ENCODE measurements at places on chromosomes 1 and 21. TPM values are rescaled to one million over a fixed set of nuclear protein-coding genes. Genes with fewer than 3 reads are reported as not detected.

DNA sequence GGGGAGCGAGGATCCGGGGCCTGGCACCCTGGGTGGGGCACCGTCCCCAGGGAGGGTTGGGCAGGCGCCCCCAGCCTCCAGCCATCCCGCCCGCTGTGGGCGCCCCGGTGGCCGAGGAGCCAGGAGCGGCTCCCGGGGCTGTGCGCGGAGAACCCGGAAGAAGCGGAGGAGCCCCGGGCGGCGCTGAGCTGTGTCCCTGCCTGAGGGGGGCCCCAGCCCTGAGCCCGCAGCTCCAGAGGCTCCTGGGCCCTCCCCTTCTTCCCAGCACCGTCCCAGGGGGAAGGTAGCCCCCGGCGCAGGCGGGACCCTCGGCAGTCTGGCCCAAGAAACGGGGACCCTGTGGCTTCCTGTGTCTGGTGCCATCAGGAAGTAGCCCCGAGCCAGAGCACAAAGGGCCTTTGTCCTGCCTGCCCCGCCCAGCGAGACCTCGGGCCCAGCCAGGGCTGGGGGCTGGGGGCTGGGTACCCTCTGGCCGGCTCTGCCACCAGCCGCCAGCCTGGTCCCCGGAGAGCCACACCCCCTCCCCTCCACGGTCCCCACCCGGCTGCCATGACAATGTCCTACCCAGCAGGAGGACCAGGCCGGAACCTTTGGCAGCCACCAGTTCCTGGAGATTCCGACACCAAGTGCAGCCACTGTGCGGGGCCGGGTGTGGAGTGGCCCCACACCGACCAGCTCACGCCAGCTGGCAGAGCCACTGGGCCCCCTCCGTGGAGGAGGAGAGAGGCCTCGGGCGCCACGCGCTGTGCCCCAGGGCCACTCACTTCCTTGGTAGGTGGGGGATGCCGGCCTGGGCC, 15.6 kb upstream of the TTLL10 start:
- peak overlapping the region; percentile 92 for H3K27ac ChIP-seq
- DNase-seq: no peak
- no peaks in the 10 kb centered on the region for H3K36me3 ChIP-seq
- peaks cover 18% of the 10 kb centered on the region for H3K4me1 ChIP-seq
- H3K27me3 ChIP-seq: no peaks in the 10 kb centered on the region

- H3K36me3 ChIP-seq: no peaks in the 10 kb centered on the region
- H3K27ac ChIP-seq: no peak overlapping the region
- peaks cover 5% of the 10 kb centered on the region for H3K4me1 ChIP-seq
Measured at GRCh38 chr1:224541072-224541790, 74.9 kb upstream of the CNIH3 start.

GRCh38 chr1:156286061-156286460, 1.9 kb downstream of the TMEM79 start:
- no peak overlapping the region for H3K27ac ChIP-seq
- H3K4me3 ChIP-seq: no peak overlapping the region
- H3K27me3 ChIP-seq: no peaks in the 10 kb centered on the region
- H3K4me1 ChIP-seq: peaks cover 50% of the 10 kb centered on the region
- DNase-seq: no peak
- peaks cover 17% of the 10 kb centered on the region for H3K36me3 ChIP-seq

DNA sequence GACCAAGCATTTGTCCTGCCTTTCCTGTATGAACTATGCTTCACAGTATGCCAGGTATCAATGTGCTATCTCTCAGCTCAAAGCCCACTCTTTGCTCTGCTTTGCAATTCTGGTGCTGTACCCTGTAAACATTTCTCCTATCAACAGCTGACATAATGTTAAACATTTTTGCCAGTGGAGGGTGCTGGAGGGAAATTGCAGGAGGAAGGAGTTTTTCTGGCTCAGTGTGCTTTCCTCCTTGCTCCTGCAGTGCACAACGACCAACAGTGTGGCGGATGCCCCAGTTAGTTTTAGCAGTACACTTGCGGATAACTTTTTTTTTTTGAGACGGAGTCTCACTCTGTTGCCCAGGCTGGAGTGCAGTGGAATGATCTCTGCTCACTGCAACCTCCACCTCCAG, 67.1 kb upstream of the PTGFRN start:
- no peaks in the 10 kb centered on the region for H3K36me3 ChIP-seq
- no peak overlapping the region for H3K4me3 ChIP-seq
- H3K27me3 ChIP-seq: no peaks in the 10 kb centered on the region
- no peak overlapping the region for H3K27ac ChIP-seq
- no peaks in the 10 kb centered on the region for H3K4me1 ChIP-seq

Gene NHLH1
- not detected for total RNA-seq

DNA sequence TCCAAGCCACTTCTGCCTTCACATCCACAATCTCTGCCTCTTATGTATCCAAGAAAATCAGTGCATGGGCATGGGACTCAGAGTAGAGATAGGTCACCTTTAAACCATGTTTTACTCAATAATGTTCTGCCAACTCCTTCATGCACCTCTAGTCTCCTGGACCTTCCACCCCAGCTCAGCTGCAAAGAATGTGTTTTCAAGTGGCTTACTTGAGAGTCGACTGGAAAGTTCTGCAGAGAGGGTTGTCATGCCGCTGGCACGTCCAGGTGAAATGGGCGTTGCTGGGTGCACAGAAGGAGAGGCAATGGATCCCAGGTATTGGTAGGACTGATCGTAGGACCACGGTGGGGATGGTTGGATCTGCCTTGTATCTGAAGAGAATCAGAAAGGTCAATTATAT, 130.3 kb downstream of the CLIC6 start:
- peaks cover 50% of the 10 kb centered on the region for H3K4me1 ChIP-seq
- no peak overlapping the region for H3K27ac ChIP-seq
- peak; percentile 64 for DNase-seq
- H3K27me3 ChIP-seq: no peaks in the 10 kb centered on the region

Gene AVPR1B
- not detected for total RNA-seq

GRCh38 chr1:43241413-43241836, 28.4 kb upstream of the TMEM125 start:
- peak; percentile 77 for DNase-seq
- H3K36me3 ChIP-seq: no peaks in the 10 kb centered on the region
- H3K4me1 ChIP-seq: no peaks in the 10 kb centered on the region
- H3K4me3 ChIP-seq: no peak overlapping the region

DNA sequence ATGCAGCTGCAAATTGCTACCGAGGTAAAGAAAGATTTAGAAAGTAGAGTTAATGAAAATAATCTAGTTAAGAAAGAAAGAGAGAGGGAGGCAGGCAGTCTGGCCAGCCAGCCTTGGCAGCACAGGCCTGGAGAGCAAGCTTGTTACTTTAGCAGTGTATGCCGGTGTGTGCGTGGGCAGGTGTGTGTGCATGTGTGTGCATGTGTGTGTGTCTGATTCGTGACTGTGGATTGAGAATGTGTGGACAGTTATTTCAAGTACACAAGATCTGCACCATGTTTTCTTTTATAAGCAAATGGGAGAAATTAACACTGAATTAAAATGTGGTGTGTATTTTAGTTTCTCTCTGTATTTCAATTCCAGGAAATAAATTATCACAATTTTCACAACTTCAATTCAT, 211.6 kb downstream of the DSCAM start:
- no peak overlapping the region for H3K27ac ChIP-seq
- no peak for DNase-seq
- no peaks in the 10 kb centered on the region for H3K4me1 ChIP-seq
- H3K4me3 ChIP-seq: no peak overlapping the region

Gene SPRR1B
- total RNA-seq: 216 TPM

- H3K27me3 ChIP-seq: no peaks in the 10 kb centered on the region
- DNase-seq: no peak
- H3K4me1 ChIP-seq: no peaks in the 10 kb centered on the region
- H3K36me3 ChIP-seq: no peaks in the 10 kb centered on the region
- H3K4me3 ChIP-seq: no peak overlapping the region
- no peak overlapping the region for H3K27ac ChIP-seq
Measured at GRCh38 chr1:82721702-82722101, 921.0 kb downstream of the ADGRL2 start.

Gene GREM2
- total RNA-seq: 1.2 TPM

Gene KRTAP12-4
- total RNA-seq: not detected

DNA sequence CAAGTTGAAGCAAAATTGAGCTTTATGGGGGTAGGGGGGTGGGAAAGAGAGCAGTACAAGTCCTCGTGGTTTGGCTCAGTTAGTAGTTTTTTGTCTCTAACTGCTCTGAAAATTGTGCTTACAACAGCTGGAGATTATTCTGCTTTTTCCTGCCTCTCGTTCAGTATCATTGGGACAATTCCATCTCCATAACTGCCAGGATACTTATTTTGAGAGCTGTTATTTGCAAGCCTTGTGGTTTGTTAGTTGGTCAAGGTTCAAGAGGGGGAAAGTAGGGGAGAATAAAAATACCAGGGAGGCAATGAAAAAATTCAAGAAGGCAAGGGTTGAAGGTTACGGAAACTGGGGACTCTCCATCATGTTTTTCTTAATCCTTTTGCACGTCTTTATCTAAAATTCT, 811.8 kb upstream of the ADGRL2 start:
- no peak overlapping the region for H3K4me3 ChIP-seq
- H3K36me3 ChIP-seq: no peaks in the 10 kb centered on the region
- no peaks in the 10 kb centered on the region for H3K4me1 ChIP-seq
- H3K27me3 ChIP-seq: no peaks in the 10 kb centered on the region

Gene HSD11B1
- 18.7 TPM for total RNA-seq

GRCh38 chr1:56545711-56546110, 33.7 kb downstream of the PLPP3 start:
- no peak for DNase-seq
- no peaks in the 10 kb centered on the region for H3K27me3 ChIP-seq
- H3K4me1 ChIP-seq: peaks cover 98% of the 10 kb centered on the region
- no peak overlapping the region for H3K4me3 ChIP-seq
- H3K36me3 ChIP-seq: no peaks in the 10 kb centered on the region
- H3K27ac ChIP-seq: no peak overlapping the region

Gene TRABD2B
- total RNA-seq: 5.6 TPM

Gene HTR1D
- total RNA-seq: not detected

DNA sequence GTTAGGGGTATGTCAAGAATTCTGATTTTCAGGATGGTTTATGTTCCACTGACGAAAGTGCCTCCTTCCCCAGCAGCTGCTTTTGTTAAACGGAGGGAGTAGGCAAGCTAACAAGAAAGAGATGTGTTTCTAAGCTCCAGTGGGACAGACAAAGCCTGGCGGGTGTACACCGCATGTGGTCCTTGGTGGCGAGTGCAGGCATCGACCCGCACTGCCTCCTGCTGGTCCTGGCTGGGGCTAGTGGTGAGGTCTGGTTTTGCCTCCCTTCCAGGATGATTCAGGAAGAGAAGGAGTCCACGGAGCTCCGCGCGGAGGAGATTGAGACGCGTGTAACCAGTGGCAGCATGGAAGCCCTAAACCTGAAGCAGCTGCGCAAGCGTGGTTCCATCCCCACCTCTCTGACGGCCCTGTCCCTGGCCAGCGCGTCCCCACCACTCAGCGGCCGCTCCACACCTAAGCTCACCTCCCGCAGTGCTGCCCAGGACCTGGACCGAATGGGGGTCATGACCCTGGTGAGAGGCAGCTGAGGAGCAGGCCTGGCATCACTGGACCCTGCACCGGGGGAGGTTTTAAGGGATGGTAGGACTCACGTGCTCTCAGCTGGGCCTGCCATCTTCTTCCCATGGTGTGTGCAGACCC, 29.0 kb downstream of the PPFIA4 start:
- H3K4me3 ChIP-seq: no peak overlapping the region
- H3K27me3 ChIP-seq: no peaks in the 10 kb centered on the region
- H3K36me3 ChIP-seq: no peaks in the 10 kb centered on the region

GRCh38 chr21:16211339-16212303, 481.8 kb downstream of the USP25 start:
- H3K4me3 ChIP-seq: peak overlapping the region; percentile 15
- peak overlapping the region; percentile 76 for H3K27ac ChIP-seq
- peaks cover 71% of the 10 kb centered on the region for H3K4me1 ChIP-seq
- no peaks in the 10 kb centered on the region for H3K27me3 ChIP-seq
- H3K36me3 ChIP-seq: no peaks in the 10 kb centered on the region

DNA sequence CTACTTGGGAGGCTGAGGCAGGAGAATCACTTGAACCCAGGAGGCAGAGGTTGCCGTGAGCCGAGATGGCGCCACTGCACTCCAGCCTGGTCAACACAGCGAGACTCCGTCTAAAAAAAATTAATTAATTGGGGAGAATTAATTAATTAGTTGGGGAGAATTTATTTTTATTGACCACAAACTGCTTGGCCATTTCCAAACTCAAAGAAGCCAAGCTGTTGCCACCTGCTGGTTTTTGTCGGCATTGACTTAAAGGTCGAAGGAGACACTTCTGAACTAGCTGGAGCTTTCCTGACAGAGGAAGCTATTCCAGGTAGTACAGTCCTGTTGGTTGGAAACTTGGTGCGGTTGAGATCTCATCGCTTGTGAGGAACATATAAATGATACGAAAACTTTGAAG, 13.1 kb downstream of the MAP1LC3C start:
- no peak overlapping the region for H3K4me3 ChIP-seq
- peaks cover 12% of the 10 kb centered on the region for H3K4me1 ChIP-seq
- no peak for DNase-seq
- H3K36me3 ChIP-seq: no peaks in the 10 kb centered on the region

GRCh38 chr21:36463991-36464390, 15.9 kb downstream of the CLDN14 start:
- H3K27me3 ChIP-seq: no peaks in the 10 kb centered on the region
- H3K36me3 ChIP-seq: no peaks in the 10 kb centered on the region
- no peak for DNase-seq
- H3K27ac ChIP-seq: no peak overlapping the region
- no peaks in the 10 kb centered on the region for H3K4me1 ChIP-seq

DNA sequence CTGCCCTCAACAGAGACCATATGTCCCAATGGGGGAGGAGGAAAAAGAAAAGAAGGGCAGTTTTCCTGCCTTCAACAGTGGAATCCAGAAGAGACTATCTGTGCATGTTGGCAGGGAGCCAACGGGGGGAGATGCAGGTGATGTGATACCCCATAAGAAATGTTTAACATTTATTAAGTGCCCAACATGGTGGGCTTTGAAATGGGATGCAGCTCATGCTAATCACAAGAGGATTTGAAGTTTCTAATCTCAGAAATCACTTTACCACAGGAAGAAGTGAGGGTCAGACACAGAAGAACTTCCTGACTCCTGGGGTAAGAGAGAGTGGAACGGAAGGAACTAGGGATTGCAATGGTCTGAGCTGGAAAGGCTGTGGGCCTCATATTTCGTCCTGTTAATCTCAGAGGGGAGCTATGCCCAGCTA, 16.2 kb downstream of the CSRP1 start:
- DNase-seq: no peak
- no peak overlapping the region for H3K4me3 ChIP-seq
- no peaks in the 10 kb centered on the region for H3K27me3 ChIP-seq
- peaks cover 77% of the 10 kb centered on the region for H3K4me1 ChIP-seq
- peak overlapping the region; percentile 93 for H3K27ac ChIP-seq
- H3K36me3 ChIP-seq: peaks cover 24% of the 10 kb centered on the region

Gene OR2T2
- total RNA-seq: not detected

- no peak overlapping the region for H3K27ac ChIP-seq
- no peaks in the 10 kb centered on the region for H3K4me1 ChIP-seq
- H3K36me3 ChIP-seq: no peaks in the 10 kb centered on the region
- no peak overlapping the region for H3K4me3 ChIP-seq
- no peaks in the 10 kb centered on the region for H3K27me3 ChIP-seq
- DNase-seq: peak; percentile 87
Measured at GRCh38 chr1:229882621-229883020, 184.4 kb upstream of the GALNT2 start.

Gene C1orf115
- 11.0 TPM for total RNA-seq

Gene TNFRSF25
- 32.7 TPM for total RNA-seq

Gene GJA9
- total RNA-seq: not detected
